Lung microvascular endothelial cell (primary cell): ENCODE measurements at places on chromosomes 3 and 15. TPM values are rescaled to one million over a fixed set of nuclear protein-coding genes. Genes with fewer than 3 reads are reported as not detected.

Gene HYAL3
- 12.9 and 26.2 TPM in 2 replicates for total RNA-seq

DNA sequence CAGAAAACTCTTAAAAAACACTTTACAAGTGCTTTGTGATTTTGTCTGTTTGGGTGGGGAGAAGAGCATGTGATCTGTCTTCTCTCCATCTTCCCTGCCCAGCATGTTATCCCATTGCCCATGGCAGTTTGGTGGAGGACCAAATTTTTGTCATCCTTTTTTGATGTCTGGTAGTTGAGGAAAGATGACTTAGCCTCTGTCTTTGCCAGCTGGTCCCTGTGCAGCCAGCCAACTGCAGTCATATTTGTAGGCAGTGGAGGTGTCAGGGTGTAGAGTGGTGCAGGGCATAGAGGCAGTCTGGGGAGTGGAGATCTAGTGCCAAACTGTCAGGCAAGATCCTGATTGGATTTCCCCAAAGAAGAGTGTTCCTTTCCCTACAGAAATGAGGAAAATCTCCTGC, 40.7 kb downstream of the GASK1A start:
- no peak for DNase-seq

Gene CELSR3
- 0.20 and 0.22 TPM in 2 replicates for total RNA-seq

DNA sequence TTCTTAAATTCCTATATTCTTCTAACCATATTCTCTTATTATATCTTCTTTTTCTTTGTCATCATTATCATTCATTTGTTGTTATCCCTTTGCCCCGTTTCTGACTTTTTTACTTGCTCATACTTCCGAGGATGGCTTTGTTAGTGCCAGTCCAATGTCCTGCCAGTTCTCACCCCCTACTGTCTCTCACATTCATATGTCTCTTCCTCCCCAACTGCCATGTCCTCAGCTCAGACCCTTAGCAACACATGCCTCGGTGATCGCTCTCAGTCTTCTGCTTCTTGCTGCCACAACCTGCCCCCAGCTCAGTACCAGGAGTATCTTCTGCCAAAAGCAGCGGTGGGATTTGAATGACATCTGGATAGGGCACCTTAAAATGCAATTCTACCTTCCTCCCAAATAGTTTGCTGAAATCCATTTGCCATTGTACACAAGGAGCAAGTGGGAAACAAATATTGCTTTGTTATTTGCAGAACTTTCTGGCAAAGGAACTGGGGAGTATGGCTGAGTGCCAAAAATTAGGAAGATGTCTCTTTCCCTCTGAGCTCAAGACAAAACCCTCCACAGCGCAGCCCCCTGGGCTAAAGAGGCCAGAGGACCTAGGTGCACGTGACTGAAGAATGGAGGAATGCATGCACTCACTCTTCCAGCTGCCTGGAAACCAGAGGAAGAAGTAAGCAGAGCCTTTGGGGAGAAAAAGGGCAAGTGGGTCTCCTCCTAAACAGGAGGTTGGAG, 57.7 kb upstream of the CTNNB1 start:
- no peak for DNase-seq

Gene TGM4
- total RNA-seq: under 0.01 TPM in 1 of 2 replicates, not detected in the other

GRCh38 chr3:131694376-131694775, 191.6 kb upstream of the MRPL3 start:
- DNase-seq: no peak
